ENCODE measurements at places on chromosomes 1 and 21. TPM values are rescaled to one million over a fixed set of nuclear protein-coding genes. Genes with fewer than 3 reads are reported as not detected.

Gene ARL8A
- total RNA-seq: 64.2 TPM

Gene DNAH14
- not detected for total RNA-seq

Gene VHLL
- total RNA-seq: not detected

Gene CDC42SE1
- 282 TPM for total RNA-seq

Gene CTTNBP2NL
- not detected for total RNA-seq

Gene FAM78B
- total RNA-seq: not detected

Gene NES
- not detected for total RNA-seq

Gene MXRA8
- 9.3 TPM for total RNA-seq

Gene OR2L3
- total RNA-seq: not detected

Gene LCE2A
- not detected for total RNA-seq

Gene DNASE2B
- not detected for total RNA-seq

Gene PLEKHA6
- 0.11 TPM for total RNA-seq

Gene RRP15
- total RNA-seq: 16.7 TPM

Gene MAGI3
- 1.7 TPM for total RNA-seq

Gene LRRC71
- not detected for total RNA-seq

All from CD8-positive, alpha-beta T cell (primary cell).